Stimulated activated memory B cell treated with anti-CD40 and anti-IgM and Interleukin-4, amounts not matched to agents 10 μg/mL and 1 μg/mL and 100 μg/mL, for 72 hours (primary cell): ENCODE measurements at places on chromosomes 4 and X.
A peak's percentile ranks its signal among the peaks of the same experiment; 100 is the strongest.

DNA sequence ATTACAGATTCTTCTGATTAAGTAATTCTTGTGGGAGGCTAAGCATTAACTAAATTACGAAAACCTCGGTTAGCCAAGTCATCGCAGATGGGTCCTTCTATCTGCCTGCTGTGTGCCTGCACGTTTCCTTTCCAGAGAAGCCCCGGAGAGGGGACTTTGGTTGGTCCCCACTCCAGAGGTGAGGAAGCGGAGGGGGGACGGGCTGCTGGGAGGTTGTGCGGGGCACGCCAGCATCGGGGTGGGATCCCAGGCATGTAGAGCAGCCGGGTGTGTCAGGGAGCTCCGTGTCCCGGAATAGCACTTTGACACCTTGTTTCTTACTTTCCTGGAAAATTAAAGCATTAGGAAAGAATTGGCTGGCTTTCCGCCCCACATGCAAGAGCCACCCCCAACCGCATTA is 26.6 kb downstream of the PIGG start:
- H3K4me3 ChIP-seq, result no peak overlapping the region
- H3K27ac ChIP-seq, result no peak overlapping the region
- no peaks in the 10 kb centered on the region for H3K27me3 ChIP-seq
- peaks cover 96% of the 10 kb centered on the region for H3K36me3 ChIP-seq

GRCh38 chrX:13699183-13699826 is 10.4 kb downstream of the RAB9A start:
- no peaks in the 10 kb centered on the region for H3K27me3 ChIP-seq
- ATAC-seq, result no peak

DNA sequence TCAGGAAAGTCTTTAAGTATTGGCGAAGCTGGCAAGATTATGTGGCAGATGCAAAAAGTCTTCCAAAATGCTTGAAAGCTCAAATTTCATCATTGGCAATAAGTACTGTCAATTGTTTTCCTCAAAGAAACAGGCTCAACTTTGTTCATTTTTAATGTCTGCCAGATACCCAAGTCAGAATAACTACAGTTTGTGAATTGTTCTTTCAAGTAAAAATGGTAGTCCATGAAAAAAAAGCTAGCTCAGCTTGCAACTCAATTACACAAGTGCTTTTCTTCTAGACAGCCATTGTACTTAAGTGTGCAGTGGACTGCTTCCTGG is 70.5 kb downstream of the AFF1 start:
- no peaks in the 10 kb centered on the region for H3K36me3 ChIP-seq
- H3K4me3 ChIP-seq, result peak overlapping the region; percentile 96
- peak overlapping the region; percentile 94 for H3K27ac ChIP-seq
- H3K27me3 ChIP-seq, result no peaks in the 10 kb centered on the region
- no peak for ATAC-seq

DNA sequence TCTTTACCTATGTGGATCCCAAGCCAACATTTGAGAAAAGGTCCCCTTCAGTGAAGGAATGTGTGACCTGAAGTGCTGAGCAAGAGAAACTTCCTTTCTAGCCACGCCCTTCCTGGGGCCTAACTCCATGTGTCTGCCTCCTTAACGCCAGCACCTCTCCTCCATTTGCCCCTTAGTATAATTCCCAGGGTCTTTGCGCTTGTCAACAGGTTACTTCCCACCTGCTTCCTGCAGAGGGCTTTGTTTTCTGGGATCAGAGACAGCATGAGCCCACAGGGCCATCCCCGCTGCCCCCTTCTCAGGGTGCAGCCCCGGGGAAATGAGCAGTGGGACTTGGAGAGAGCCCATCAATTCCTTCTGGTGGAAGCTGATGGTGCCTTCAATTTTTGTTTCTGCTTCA is 45.9 kb upstream of the DRD5 start:
- H3K27ac ChIP-seq, result no peak overlapping the region
- H3K27me3 ChIP-seq, result peaks cover 12% of the 10 kb centered on the region
- ATAC-seq, result no peak
- H3K36me3 ChIP-seq, result no peaks in the 10 kb centered on the region
- no peak overlapping the region for H3K4me3 ChIP-seq

- no peaks in the 10 kb centered on the region for H3K4me1 ChIP-seq
- H3K27me3 ChIP-seq, result no peaks in the 10 kb centered on the region
- no peak for ATAC-seq
- no peak overlapping the region for H3K4me3 ChIP-seq
Observed at GRCh38 chr4:236028-236427, 69.2 kb downstream of the ZNF732 start.

- ATAC-seq, result no peak
- no peaks in the 10 kb centered on the region for H3K4me1 ChIP-seq
- H3K27me3 ChIP-seq, result no peaks in the 10 kb centered on the region
- H3K4me3 ChIP-seq, result no peak overlapping the region
Observed at GRCh38 chrX:116427978-116428377, 8.4 kb upstream of the SLC6A14 start.

- no peak overlapping the region for H3K4me3 ChIP-seq
- no peak overlapping the region for H3K27ac ChIP-seq
- peaks cover 5% of the 10 kb centered on the region for H3K36me3 ChIP-seq
- H3K4me1 ChIP-seq, result no peaks in the 10 kb centered on the region
- no peak for ATAC-seq
Observed at GRCh38 chr4:17448689-17449088, 63.2 kb downstream of the QDPR start.

- H3K4me1 ChIP-seq, result peaks cover 9% of the 10 kb centered on the region
- ATAC-seq, result peak; percentile 53
- H3K27ac ChIP-seq, result no peak overlapping the region
- H3K36me3 ChIP-seq, result no peaks in the 10 kb centered on the region
- no peak overlapping the region for H3K4me3 ChIP-seq
Observed at GRCh38 chrX:100649550-100650356, 5.8 kb downstream of the SRPX2 start.

GRCh38 chrX:39453889-39454621 is 643.7 kb downstream of the BCOR start:
- ATAC-seq, result no peak
- H3K27ac ChIP-seq, result no peak overlapping the region
- H3K36me3 ChIP-seq, result no peaks in the 10 kb centered on the region
- peaks cover 17% of the 10 kb centered on the region for H3K27me3 ChIP-seq

GRCh38 chrX:23494741-23495140 is 160.1 kb downstream of the PTCHD1 start:
- no peak overlapping the region for H3K4me3 ChIP-seq
- no peak overlapping the region for H3K27ac ChIP-seq
- no peak for ATAC-seq
- H3K36me3 ChIP-seq, result no peaks in the 10 kb centered on the region
- no peaks in the 10 kb centered on the region for H3K4me1 ChIP-seq
- no peaks in the 10 kb centered on the region for H3K27me3 ChIP-seq
